ENCODE measurements at places on chromosomes 2 and 18. TPM values are rescaled to one million over a fixed set of nuclear protein-coding genes. Genes with fewer than 3 reads are reported as not detected.

SH3RF3 gene
- total RNA-seq, result 3.5 TPM

FOXD4L1 gene
- 0.57 TPM for total RNA-seq

AKAIN1 gene
- not detected for total RNA-seq

GALNT5 gene
- 0.71 TPM for total RNA-seq

RPRM gene
- 139 TPM for total RNA-seq

CNTNAP5 gene
- total RNA-seq, result 7.2 TPM

TFCP2L1 gene
- 0.35 TPM for total RNA-seq

FASTKD2 gene
- 42.7 TPM for total RNA-seq

UGT1A10 gene
- 0.13 TPM for total RNA-seq

RAX gene
- not detected for total RNA-seq

DSG4 gene
- total RNA-seq, result not detected

NEU4 gene
- total RNA-seq, result 1.0 TPM

CYRIA gene
- 0.15 TPM for total RNA-seq

TUBB8B gene
- total RNA-seq, result not detected

UCN gene
- 0.79 TPM for total RNA-seq

CPLX4 gene
- not detected for total RNA-seq

DPP4 gene
- total RNA-seq, result 16.1 TPM

NAT8 gene
- total RNA-seq, result 0.85 TPM

PROC gene
- 1.3 TPM for total RNA-seq

UBE2F gene
- 19.3 TPM for total RNA-seq

MAP3K19 gene
- total RNA-seq, result 0.87 TPM

LRRC30 gene
- total RNA-seq, result not detected

Data from motor neuron (in vitro differentiated cells).